ENCODE measurements at places on chromosomes 1 and 21.

DNA sequence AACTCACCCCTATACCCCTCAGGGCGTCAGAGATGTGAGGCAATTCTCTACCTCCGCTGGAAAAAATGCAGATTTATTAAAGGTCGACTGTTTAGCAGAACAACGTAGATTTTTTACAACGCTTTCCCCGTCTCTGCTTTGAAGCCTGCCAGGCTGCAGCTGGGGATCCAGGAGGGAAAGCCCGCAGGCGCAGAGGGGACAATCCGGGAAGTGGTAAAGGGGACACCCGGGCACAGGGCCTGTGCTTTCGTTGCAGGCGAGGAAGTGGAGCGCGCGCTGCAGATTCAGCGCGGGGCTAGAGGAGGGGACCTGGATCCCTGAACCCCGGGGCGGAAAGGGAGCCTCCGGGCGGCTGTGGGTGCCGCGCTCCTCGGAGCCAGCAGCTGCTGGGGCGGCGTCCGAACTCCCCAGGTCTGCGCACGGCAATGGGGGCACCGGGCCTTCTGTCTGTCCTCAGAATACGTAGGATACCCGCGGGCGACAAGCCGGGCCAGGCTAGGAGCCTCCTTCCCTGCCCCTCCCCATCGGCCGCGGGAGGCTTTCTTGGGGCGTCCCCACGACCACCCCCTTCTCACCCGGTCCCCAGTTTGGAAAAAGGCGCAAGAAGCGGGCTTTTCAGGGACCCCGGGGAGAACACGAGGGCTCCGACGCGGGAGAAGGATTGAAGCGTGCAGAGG is 5.5 kb downstream of the SIM2 start:
- no peak for DNase-seq

DNA sequence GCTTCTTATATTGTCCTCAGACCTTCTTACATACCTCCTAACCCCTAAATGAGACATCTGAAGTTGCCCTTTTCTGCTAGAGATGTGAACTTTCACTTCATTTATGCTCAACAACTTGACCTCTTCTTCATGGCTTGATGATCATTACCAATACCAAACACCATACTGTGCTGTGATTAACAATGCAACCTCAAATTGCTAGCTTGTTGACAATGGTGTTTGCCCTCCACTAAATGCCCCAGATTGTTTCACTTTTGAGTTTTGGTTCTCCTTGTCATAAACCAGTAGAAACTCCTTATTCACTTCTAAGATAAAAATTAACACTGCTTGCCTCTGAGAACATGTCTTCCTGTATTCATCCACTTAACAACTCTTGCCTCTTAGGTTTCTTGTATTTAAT is 5.6 kb downstream of the JAK1 start:
- DNase-seq: no peak

DNA sequence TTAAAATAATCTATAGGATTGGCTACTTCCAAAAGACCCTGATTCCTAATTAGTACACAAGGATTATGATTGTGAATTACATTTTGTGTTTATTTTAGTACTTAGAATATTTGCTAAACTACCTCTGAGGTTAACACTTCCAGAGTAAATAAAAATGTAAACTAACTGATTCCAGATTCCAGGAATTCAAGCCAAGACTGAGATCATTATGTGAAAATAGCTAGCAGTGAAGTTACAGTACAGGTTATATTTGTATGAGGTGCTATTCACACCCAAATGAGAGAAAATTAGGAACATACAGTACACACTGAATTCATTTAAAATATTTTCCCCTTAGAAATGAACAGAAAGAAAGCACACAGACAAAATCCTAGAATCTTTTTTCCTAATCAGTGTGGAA is 28.8 kb downstream of the TTLL7 start:
- DNase-seq: no peak

- no peak for DNase-seq
These were observed 124.7 kb downstream of the CASZ1 start for GRCh38 chr1:10671622-10672342.

DNA sequence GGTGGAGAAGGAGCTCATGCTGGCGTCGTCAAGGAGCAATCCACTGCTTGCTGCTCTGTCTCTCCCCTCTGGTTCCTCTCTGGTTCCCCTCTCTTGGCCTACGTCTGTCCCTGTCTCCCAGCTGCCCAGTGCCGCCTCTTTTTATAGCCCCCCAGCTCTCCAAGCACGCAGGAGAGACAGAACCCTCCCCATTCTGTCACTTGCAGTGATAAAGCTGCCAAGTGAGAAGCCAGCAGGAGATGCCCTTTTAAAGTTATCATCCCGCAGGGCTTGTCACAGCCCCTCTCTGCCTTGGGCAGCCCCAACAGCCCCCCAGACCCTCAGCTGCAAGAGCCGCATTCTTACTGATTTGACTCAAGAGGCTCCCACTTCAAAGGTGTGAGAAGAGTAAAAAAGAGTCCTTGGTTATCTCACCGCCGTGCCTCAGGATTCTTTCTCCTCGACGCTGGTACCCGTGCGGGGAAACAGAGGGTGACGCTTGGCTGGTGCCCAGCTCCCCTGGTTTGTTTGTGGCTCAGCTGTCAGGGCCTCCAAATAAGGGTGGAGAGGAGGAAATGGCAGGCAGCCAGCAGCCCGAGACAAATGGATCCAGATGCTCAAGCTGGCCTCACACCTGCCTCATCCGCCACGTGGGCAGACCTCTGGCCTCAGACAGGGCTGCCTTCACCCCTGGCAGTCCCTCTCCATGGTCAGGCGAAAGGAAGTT is at the start of gene NPPA:
TSS of gene NPPA (minus strand) at position 117 of the 706 bp plus-strand sequence. CDS start at position 18, 99 bp downstream.
- no peak for DNase-seq

DNA sequence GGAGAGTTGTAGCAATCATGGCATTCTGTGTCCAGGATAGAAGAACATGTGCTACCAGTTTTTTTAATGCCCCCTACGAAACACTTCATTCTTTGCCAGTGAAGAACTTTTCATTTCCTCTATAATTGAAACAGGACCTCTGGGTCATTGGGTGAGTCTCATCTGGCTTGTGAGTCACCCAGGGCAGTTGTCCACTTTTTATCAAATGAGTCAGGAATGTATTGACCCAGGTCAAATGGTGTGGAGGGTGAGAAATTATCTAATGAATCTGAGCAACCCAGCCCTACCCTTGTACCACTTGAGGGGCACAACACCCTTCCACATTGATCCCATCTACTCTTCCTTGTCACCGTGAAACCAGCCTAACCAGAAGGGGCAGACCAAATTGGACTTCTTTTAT is 417.3 kb upstream of the PROX1 start:
- no peak for DNase-seq

GRCh38 chr1:233229288-233229687 is 66.2 kb downstream of the PCNX2 start:
- peak; percentile 29 for DNase-seq

GRCh38 chr1:64624808-64625207 is 120.1 kb upstream of the RAVER2 start:
- no peak for DNase-seq

GRCh38 chr1:239872626-239873025 is 219.1 kb upstream of the FMN2 start:
- DNase-seq: no peak

DNA sequence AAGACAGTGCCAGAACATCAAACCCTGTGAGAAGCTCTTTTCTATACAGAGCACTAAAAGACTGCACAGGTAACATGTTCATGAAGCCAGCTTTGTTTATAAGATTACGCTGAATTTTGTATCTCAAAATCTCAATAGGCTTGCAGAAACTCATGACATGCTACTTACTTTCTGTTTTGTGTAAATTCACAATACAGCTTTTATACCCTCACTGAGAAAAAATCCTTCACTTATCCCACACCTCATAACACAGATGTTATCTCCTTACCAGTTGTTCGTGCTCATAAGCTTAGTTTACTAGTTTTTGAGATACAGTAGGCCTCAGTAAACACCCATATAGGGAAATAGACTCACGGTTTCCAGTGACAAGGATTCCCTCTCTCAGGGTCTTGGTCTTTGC is 24.1 kb upstream of the GBP2 start:
- DNase-seq: no peak

DNA sequence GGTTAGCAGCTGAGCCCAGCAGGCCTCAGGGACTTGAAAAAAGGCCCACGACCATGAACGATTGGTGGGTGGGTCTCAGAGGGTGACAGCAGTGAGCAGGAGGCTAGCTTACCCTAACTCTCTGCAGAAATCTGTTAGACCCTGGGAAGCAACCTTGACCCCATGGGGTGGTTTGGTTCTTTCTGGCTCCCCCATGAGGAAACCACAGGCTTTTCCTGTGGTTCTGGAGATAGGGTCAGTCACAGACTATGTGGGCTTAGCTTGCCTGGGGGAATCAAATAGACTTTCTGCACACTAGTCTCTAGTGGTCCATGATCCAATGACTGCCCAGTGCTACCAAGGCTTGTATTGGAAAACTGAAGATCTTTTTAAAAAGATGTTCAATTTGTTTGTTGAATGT is 118.1 kb downstream of the PLXNA2 start:
- no peak for DNase-seq

- DNase-seq: peak; percentile 67
These were observed 55.9 kb downstream of the MRPS6 start for GRCh38 chr21:34129039-34129891.

DNA sequence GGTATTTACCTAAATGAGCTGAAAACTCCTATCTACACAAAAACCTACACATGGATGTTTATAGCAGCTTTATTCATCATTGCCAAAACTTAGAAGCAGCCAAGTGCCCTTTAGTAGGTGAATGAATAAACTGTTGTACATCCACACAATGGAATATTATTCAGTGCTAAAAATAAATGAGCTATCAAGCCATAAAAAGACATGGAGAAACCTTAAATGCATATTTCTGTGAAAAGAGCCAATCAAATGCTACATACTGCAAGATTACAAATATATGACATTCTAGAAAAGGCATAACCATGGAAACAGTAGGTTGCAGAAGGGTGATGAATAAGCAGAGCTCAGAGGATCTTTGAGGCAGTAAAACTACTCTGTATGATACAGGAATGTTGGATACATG is 23.3 kb downstream of the ABCB10 start:
- DNase-seq: no peak

GRCh38 chr21:45011911-45012661 is 62.3 kb upstream of the ADARB1 start:
- DNase-seq: peak; percentile 96

DNA sequence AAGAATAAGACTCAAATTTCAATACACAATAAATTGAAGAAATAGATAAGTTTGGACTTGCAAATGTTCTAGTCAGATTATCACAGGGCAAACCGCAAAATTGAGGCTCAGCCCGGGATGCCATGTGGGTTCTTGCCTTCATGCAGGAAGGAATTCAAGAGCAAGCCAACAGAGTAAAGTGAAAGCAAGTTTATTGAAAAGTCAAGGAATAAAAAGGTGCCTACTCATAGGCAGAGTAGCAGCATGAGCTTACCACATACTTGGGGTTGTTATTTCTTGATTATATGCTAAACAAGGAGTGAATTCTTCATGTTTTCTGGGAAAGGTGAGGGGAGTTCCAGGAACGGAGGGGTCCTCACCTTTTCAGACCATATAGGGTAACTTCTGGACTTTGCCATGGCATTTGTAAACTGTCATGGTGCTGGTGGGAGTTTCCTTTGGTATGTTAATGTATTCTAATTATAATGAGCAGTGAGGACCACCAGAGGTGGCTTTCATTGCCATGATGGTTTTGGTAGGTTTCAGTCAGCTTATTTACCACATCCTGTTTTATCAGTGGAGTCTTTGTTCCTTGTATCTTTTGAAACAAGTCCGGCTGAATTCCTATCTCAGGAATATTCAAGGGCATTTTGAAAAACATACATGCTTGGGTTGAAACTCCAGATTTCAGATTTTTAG is 2.0 kb upstream of the OR2AK2 start:
- no peak for DNase-seq

GRCh38 chr1:220544901-220545303 is 17.0 kb downstream of the MARK1 start:
- peak; percentile 80 for DNase-seq

DNA sequence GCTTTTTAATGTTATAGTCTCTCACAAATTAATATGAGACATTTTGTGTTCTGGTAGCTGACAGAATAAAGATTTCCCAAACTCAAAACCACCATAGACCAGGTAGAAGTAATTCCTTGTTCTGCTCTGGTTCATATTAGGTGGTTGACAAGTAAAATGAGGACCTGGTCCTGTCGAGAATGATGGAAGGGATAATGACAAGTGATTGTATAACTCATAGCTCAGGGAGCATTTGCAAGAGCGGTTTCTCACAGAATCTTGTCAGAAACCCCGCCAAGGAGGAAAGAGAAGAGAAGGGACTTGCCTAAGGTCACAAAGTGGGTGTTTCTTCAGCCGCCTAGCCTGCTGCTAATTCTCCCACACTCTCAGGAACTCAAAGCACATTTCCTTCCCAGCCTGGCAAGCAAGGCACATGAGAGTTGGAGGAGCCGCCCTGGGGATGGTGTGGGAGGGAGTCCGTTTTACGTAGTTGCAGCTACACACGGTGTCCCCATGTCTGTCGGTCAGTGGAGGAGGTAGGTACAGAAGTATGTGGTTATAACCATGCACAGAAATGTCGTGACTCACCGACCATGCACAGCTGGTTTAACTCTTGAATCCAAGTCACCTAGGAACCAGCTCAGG is 46.5 kb downstream of the SAMD13 start:
- DNase-seq: no peak

- peak; percentile 46 for DNase-seq
These were observed 406.5 kb downstream of the DUSP10 start for GRCh38 chr1:221335161-221336101.

- DNase-seq: no peak
These were observed 31.0 kb upstream of the MTMR11 start for GRCh38 chr1:149967646-149968045.

DNA sequence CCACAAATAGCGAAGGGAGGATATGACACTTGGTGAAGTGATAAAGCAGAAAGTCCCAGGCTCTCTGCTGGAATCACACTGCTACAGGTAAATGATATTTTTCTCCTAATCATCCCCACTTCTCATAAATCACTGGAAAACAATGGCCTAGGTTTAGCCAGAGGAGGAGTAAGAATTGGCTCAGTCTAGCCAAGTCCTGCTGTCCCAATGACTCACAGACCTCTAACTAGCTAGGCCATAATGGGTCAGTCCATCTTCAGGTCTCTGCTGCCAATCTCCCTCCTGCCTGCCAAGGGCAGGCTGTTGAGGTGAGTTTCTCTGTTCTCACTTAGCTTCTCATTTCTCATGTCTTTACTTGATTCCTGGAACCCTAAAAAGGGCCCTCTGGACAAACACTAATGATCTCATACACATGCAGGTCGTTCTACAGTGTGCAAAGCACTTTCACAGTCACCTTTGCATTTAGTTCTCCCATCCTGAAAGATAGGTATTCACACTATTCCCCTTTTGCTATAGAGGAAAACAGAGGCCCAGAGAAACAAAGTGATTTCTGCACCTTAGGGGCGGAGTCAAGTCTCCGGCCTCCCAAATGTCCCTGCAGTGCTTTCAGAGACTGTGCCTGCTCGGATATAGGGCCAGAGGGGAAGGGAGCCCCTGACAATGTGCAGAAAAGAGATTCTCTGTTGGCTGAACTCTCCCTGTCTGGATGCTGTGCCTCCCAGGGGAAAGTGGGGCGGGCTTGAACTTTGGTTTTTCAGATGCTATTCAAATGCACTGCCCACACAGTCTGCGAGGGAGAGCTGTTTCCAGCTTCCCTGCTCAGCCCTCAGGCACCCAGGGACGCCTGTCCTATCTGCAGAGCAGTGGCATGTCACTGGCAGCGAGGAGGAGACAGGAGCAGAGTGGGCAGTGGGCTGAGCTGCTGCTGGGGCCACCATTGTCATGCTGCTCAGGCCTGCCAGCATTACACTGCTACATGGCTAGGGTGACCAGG is 3.9 kb upstream of the CDK18 start:
- DNase-seq: peak; percentile 62

GRCh38 chr1:32963746-32964460 is 706 bp downstream of the RNF19B start:
- DNase-seq: peak; percentile 88

All from endodermal cell (in vitro differentiated cells).